ENCODE measurements at places on chromosomes 3 and 15. TPM values are rescaled to one million over a fixed set of nuclear protein-coding genes. Genes with fewer than 3 reads are reported as not detected.

PP2D1 gene
- total RNA-seq: not detected

HHATL gene
- total RNA-seq: not detected

CEP70 gene
- 2.9 TPM for total RNA-seq

EFL1 gene
- 23.1 TPM for total RNA-seq

GPR62 gene
- total RNA-seq: not detected

HRH1 gene
- total RNA-seq: not detected

CPLX3 gene
- total RNA-seq: not detected

LRRC3B gene
- total RNA-seq: not detected

SCAP gene
- total RNA-seq: 64.1 TPM

DNA sequence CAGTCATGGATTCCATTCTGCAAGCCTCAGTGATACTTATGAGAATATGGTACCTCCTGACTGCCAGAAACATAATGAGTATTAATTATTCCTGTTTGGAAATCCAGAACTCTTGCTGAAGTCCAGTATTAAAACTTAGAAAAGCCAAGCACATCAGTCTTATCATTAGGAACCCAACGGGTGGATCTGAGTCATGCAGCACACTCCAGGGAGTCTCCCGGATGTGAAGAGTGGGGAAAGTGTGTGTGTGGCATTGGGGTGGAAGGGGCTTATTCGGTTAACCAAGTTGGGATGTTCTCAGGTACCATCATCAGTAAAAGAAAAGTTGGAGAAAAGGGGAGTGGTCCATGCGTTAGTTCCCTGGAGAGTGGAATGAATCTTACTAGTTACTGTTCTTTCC, 181.1 kb downstream of the PLCL2 start:
- DNase-seq: no peak
- H3K27ac ChIP-seq: no peak overlapping the region
- no peaks in the 10 kb centered on the region for H3K27me3 ChIP-seq

GRCh38 chr3:97910931-97911351, 61.3 kb downstream of the RIOX2 start:
- no peaks in the 10 kb centered on the region for H3K36me3 ChIP-seq
- H3K4me1 ChIP-seq: no peaks in the 10 kb centered on the region
- no peak overlapping the region for H3K27ac ChIP-seq
- DNase-seq: peak; percentile 11
- H3K4me3 ChIP-seq: no peak overlapping the region

DNA sequence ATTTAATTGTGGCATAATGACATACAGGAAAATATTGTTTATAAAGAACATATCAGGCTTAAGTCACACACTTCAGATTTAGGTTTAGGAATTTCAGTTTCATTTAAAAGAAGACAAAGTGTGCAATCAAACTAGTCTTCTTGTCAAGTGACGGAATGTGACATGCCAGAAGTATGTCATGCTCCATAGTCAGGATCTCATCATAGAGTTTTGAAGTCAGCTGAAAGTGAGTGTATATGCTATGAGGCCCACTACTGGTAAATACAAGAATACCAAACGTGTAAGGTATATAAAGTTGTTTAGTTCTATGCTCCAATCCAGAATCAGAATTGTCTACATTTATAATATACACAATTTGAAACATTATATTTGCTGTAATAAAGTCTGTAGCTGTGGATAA, 988.4 kb downstream of the TBL1XR1 start:
- no peaks in the 10 kb centered on the region for H3K36me3 ChIP-seq
- H3K27ac ChIP-seq: no peak overlapping the region
- no peaks in the 10 kb centered on the region for H3K4me1 ChIP-seq
- H3K27me3 ChIP-seq: no peaks in the 10 kb centered on the region
- DNase-seq: no peak

DNA sequence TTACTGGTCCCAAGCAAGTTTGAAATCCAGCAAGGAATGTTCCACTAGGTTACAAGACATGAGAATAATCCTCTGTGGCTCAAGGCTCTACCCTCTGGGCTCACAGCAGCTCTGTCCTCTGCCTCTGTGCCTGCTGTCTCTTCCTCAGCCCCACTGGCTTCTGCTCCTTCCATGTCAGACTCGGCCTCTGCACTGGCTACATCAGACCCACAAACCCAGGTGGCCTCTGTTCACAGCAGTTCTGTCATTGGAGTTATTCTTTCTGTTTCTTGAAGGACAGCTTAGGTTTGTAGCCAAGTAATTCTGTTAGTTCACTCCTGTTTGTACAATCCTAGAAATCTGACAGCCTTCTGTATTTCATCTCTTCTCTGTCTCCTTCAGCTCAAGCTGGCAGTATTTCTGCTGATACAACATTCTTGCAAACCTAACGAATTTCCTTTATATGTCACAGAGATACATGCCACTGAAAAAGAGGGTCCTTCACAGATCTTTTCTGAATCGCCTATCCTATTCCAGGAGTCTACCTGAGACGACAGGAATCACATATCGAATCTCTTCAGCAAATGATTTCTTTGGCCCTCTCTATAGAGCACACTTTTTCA, 227.8 kb upstream of the PLSCR5 start:
- no peak for DNase-seq
- H3K4me1 ChIP-seq: no peaks in the 10 kb centered on the region
- H3K36me3 ChIP-seq: no peaks in the 10 kb centered on the region
- no peak overlapping the region for H3K27ac ChIP-seq
- H3K4me3 ChIP-seq: no peak overlapping the region
- H3K27me3 ChIP-seq: no peaks in the 10 kb centered on the region

DNA sequence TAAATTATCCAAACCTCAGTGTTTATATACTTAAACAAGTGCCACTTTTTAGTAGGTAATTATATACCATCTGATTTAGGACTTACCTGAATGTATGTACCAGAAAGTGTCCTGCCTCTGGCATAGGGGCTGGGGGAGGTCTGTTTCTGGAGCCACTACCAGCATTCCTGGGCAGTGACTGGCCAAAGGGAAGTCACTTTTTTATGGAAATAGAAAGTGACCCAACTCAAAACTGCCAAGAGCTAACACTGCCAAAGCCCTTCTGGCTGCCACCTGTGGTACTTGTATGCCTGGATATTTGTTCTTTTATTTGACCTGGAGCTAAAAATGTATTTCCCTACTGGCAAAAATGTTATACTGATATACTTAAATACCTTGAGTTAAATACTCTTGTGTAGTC, 42.7 kb downstream of the ESYT3 start:
- H3K36me3 ChIP-seq: no peaks in the 10 kb centered on the region
- H3K4me1 ChIP-seq: no peaks in the 10 kb centered on the region
- H3K4me3 ChIP-seq: no peak overlapping the region
- peaks cover 2% of the 10 kb centered on the region for H3K27me3 ChIP-seq
- DNase-seq: no peak

- no peaks in the 10 kb centered on the region for H3K27me3 ChIP-seq
- no peak overlapping the region for H3K27ac ChIP-seq
- no peaks in the 10 kb centered on the region for H3K36me3 ChIP-seq
- H3K4me1 ChIP-seq: peaks cover 46% of the 10 kb centered on the region
These were observed 33.1 kb downstream of the CMTM7 start for GRCh38 chr3:32424581-32425250.

DNA sequence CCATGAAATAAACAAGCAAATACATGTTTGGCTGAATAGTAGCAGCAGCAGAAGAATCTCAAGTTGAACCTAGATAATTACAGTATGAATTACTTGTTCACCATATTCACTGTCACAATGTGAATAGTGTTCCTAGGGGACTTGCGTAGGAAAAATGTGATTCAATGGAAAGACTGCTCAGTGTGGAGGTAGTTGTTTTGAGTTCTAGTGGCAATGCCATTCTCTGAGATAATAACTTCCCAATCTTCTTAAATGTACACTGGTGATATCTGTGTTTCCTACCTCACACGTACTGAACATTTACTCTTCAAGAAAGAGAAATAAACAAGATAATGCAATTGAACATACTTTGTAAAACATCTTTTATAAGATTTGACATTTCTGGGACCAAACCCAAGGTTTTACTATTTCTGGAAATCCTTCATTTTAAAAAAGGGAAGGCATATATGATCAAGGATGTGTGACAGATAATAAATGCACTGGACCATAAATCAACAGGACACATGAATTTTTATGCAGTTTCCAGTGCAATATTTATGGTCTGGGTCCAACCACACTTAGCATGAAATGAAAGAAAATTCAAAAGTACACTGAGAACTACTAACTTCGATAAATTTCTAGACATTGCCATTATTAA, 598.3 kb upstream of the ZNF385D start:
- H3K36me3 ChIP-seq: no peaks in the 10 kb centered on the region
- H3K4me3 ChIP-seq: no peak overlapping the region
- no peaks in the 10 kb centered on the region for H3K4me1 ChIP-seq

DNA sequence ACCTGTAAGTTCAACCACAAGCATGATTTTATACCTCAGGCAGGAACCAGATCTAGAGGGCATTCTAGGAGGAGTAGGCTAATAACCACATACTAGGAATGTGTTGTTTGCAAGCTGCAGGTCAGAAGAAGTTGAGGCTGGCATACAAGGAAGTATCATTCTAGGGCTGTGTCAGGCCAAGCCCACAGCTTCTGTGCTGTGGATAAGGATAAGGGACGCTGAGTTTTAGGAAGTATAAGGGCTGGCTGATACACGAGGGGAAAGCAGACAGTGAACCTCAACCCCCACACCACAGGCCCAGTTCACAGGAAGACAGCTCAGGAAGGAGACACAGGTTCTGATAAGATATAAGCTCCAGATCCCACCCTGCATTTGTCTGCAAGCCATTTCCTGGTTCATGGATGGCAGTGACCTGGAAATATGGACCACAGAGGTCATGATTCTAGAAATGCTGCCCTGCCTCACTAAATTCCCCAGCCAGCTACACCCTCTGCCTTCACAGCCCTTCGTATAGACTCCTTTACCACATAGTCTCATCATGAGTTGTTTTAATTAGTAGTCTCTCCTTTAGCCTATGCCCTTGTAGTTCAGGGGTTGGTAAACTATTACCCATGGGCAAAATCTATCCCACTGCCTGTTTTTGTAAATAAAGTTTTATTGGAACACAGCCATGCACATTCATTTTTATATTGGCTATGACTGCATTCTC, 260.7 kb downstream of the OPA1 start:
- H3K36me3 ChIP-seq: no peaks in the 10 kb centered on the region
- no peaks in the 10 kb centered on the region for H3K4me1 ChIP-seq
- no peak overlapping the region for H3K4me3 ChIP-seq
- no peak for DNase-seq
- no peak overlapping the region for H3K27ac ChIP-seq

- no peak overlapping the region for H3K4me3 ChIP-seq
- no peaks in the 10 kb centered on the region for H3K36me3 ChIP-seq
- no peak for DNase-seq
- no peaks in the 10 kb centered on the region for H3K4me1 ChIP-seq
- H3K27ac ChIP-seq: no peak overlapping the region
These were observed 27.9 kb upstream of the RTP1 start for GRCh38 chr3:187169231-187169960.

GRCh38 chr3:150761831-150762661, 923 bp downstream of the SIAH2 start:
- peak overlapping the region; percentile 77 for H3K27ac ChIP-seq
- H3K4me3 ChIP-seq: peak overlapping the region; percentile 94
- no peaks in the 10 kb centered on the region for H3K36me3 ChIP-seq
- peaks cover 27% of the 10 kb centered on the region for H3K4me1 ChIP-seq
- DNase-seq: no peak
- H3K27me3 ChIP-seq: no peaks in the 10 kb centered on the region

DNA sequence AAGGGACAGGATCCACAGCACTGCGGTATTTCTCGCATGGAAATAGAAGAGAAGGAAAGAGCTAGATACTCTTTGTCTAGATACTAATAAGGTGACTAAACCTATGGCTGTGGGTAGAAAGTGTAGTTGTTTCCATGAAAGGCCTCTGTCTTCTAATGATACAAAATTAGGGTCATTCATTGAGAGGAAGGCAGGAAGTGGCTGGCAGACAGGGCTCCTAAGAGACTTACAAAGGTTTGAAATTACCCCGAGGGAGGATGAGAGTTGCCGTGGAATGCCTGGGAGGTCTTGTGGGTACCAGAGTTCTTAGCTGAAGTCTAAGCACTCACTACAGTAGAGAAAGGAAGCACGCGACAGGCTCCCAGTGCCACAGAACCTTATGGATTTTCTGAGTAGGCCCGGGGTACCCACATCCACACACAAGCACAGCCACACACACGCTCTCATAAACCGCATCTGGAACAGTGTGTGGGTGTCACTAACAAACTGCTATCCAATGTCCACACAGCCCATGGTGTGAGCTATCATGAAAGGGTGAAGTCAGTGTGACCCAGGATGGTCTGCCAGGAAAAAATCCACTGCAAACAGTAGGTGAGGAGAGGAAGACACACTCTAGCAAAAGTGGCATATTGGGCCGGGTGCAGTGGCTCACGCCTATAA, 221.4 kb downstream of the FAM43A start:
- no peak for DNase-seq
- no peak overlapping the region for H3K4me3 ChIP-seq

- H3K27ac ChIP-seq: no peak overlapping the region
- no peak for DNase-seq
- H3K4me1 ChIP-seq: no peaks in the 10 kb centered on the region
- no peaks in the 10 kb centered on the region for H3K36me3 ChIP-seq
- H3K4me3 ChIP-seq: no peak overlapping the region
- peaks cover 11% of the 10 kb centered on the region for H3K27me3 ChIP-seq
These were observed 317.3 kb downstream of the FGF12 start for GRCh38 chr3:192409838-192410683.

All from GM12878 (cell line).